ENCODE measurements at places on chromosomes 5 and 9.

GRCh38 chr5:177131019-177131320 is 2.6 kb upstream of the NSD1 start:
- DNase-seq = no peak

DNA sequence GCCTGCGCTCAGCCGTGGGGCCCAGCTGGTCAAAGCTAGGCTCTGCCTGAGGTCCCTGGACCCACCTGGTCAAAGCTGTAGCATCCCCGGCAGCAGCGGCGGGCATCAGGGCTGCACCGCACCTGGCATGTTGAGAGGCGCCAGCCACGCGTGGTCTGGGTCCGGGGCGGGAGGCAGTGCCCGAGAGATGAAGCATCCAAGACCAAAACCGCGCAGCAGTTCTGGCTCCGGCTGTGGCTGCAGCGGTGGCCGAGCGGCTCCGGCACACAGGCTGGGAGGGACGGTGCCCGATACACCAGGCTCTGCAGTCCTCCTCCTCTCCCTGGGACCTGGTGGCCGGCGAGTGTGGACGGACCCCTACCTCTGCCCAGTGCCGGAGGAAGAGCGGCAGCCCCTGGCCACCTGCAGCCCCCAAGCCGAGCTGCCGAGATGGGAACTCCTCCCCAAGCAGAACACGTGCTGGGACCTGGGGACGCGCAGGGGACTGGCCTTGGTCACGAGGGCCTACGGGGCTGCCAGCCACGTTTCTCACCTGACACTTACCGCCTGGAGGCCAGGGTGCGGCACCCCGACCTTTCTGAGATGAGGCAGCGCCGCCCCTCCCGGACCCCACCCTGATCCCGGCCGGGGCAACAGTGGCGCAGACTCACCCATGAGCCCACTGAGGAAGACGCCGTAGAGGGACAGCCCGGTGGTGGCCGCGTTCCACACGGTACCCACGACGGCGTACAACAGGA is 33.0 kb downstream of the SLC9A3 start:
- no peak for DNase-seq

DNA sequence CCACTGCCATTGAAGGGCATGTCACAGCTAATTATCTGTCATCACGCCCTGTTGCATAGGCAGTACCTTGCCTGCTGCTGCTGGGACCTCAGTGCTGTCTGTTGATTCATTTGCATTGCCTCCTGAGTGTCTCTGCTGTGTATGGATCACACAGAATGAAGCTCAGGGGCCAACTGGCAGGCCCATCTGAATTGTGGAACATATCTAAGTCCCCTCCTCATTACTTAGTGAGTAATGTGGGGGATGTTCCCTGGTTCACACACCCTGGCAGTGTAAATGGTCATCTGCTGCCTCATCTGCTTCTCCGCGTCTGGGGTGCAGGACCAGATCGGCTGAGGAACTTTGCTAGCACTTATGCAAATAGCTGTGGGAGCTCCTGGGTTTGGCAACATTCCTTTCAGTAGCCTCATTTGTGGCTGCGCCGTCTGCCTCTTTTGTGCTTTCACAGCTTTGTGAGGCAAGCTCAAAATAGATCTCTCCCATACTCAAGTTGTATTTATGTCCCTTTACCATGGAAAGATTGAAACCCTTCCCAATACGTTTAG is 25.4 kb downstream of the TYRP1 start:
- peak; percentile 98 for DNase-seq

GRCh38 chr9:69871118-69871834 is 50.7 kb downstream of the CFAP95 start:
- no peak for DNase-seq

DNA sequence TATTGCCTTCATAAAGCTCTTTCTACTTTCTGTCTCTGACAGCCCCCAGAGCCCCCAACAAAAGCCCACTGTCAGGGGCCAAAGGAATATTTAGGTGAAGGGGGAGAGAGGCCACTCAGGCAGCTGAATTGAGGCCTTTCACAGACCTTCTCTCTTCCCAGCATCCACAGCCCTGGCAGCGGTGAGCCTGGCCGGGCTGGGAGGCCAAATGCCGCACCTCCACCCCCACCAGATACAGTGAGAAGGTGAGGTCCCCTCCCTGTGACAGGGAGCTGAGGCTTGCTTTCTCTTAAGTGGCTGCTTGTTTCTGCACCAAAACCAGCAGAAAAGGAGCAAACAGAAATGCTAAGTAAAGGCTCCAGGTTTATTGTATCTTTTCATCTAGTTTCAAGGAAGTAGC is 168.1 kb downstream of the ROR2 start:
- DNase-seq = peak; percentile 51

DNA sequence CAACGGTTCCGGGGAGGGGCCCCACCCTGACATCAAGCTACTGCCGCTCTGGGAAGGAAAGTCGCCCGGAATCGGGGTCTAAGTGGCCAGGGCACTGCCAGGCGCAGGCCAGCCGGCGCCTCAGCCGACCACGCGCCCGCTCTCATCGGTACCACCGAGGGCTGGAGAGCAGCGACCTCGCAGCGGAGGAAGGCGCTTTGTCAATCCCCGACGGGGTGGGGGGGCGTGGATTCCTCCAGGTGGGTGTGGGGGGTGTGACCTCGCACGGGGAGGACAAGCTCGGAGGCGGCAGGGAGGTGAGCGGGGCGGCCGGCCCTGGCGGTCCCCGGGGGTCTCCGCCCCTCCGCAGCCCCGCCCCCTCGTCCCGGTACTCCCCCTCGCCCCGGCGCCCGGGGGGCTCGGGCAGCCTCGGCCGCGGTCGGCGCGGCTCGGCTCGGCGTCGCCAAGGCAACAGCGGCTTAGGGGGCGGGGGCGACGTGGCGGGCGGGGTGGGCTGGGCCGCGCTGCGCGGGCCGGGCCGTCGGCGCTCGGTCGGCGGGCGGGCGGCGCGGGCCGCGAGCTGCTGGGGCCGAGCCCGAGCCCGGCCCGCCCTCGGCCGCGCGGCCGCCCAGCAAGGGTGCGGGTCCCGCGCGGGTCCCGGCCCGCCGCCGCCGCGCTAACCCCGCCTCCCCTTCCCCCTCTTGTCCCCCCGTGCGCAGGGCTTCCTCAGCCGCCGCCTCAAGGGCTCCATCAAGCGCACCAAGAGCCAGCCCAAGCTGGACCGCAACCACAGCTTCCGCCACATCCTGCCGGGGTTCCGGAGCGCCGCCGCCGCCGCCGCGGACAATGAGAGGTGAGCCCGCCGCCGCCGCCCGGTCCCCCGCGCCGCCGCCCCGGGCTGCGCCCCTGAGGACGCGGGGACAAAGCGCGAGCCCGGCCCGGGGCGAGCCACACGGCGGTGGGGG is 47.5 kb downstream of the DAB2IP start:
- DNase-seq = peak; percentile 78

GRCh38 chr9:79807971-79808370 is 236.2 kb downstream of the TLE4 start:
- DNase-seq = no peak

DNA sequence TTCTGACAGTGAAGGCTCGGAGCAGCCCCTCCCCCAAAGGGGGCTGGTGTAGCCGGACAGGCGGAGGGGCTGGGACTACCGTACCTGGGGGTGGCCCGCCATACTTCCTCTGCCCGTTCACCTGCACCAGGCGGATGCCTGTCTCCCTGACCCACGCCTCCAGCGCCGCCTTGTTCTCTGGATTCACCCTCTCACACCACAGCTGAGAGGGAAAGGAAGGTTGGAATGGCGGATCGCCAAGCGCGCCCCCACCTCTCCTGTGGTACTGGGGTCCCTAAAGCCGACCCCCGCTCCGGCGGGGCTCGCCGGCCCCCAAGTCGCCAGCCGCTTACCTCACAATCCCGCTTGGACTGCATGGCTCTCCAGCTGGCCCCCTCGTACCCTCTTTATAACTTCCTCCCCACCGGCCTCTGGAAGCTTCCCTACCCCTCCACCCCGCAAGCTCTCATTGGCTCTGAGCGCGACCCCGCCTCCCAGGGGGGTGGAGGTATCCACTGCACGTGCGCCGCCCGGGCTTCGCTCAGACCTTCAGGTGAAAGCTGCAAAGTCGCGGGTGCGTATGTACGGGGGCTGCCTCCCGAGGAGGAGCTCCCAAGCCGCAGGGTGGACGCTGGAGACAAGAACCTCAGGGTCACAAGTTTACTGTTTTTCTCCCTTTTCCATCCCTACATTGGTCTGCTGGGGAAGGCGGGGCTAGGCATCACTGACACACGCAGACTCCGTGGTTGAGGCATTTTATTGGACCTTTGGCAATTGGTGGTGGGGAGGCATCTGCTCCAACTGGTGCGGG is at the start of gene DND1:
DND1 (minus strand) TSS at position 390 of the 790 bp plus-strand sequence; CDS start at position 356, 34 bp downstream.
- DNase-seq = no peak

DNA sequence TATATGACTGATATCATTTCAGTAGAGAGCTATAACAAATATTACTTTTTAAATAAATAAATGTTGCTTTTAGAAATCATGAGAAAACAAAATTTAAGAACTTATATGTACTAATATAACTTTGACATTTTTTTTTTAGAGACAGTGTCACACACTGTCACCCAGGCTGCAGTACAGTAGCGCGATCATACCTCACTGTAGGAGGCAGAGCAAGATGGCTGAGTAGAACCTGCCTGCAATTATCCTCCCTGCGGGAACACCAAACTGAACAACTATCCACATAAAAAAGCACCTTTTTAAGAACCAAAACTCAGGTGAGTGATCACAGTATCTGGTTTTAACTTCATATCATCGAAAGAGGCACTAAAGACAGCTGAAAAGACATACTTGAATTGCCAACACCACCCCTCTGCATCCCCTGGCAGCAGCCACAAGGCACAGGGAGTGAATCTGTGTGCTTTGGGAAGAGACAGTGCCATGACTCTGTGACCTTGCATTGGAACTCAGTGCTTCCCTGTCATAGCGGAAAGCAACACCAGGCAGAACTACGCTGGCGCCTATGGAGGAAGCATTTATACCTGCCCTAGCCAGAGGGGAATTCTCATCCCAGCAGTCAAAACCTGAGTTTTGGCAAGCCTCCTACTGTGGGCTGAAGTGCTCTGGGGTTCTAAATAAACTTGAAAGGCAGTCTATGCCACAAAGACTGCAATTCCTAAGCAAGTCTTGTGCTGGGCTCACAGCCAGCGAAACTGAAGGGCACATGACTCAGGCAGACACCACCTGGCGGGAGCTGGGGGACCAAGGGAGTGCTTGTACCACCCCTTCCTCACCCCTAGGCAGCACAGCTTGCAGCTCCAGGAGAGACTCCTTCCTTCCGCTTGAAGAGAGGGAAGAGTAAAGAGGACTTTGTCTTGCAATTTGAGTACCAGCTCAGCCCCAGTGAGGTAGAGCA is 142.7 kb downstream of the FBXL17 start:
- peak; percentile 53 for DNase-seq

DNA sequence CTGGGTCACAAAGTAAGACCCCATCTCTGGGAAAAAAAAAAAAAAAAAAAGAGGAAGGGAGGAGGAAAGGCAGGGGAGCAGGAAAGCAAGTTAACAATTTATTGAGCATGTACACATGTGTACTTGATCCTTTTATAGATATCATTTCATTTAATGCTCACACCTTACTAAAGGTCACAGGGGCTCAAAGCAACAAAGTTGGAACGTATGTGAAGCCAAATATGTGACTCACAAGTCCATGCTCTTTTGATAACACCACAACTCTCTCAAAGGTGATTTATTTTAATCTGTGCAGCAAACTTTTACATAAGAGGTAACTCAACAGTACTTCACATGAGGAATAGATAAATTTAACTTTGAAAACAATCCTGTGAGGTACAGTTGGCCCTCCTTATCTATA is 34.4 kb upstream of the DTWD2 start:
- DNase-seq = no peak

DNA sequence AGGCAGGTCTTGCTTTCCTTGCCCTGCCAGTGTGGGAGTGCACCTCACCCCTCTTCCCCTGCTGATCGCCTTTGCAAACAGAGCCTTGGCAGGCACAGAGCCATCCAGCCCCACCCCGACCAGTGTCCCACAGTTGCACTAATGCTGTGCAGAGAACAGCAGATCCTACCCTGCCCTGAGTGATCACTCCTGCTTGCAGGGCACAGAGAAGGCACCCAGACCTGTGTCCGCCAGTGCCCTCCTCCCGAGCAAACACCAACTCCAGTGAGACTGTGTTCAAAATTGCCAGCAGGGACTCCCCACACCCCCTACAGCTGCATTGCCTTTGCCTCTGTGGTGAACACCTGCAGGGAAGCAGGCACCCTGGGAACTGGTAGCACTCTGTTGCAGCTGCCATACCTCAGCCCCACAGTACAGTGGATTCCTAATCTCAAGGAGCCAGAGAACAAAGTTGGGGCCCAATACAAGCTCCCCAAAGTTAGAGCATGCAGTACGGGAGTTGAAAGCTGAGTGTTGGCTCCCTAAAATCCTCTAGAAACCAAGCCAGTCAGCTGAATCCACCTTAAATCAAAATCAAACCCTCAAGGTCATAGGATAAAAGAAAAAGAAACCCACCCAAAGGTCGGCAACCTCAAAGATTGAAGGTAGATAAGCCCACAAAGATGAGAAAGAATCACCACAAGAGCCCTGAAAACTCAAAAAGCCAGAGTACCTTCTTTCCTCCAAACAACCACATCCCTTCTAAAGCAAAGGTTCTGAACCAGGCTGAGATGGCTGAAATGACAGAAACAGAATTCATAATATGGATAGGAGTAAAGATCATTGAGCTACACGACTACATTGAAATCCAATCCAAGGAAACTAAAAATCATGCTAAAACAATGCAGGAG is 92.9 kb upstream of the PIK3R1 start:
- DNase-seq = no peak

GRCh38 chr5:30267026-30267425 is 926.5 kb upstream of the CDH6 start:
- no peak for DNase-seq

- DNase-seq = no peak
Observed at GRCh38 chr9:123608104-123608503, 252.1 kb downstream of the CRB2 start.

DNA sequence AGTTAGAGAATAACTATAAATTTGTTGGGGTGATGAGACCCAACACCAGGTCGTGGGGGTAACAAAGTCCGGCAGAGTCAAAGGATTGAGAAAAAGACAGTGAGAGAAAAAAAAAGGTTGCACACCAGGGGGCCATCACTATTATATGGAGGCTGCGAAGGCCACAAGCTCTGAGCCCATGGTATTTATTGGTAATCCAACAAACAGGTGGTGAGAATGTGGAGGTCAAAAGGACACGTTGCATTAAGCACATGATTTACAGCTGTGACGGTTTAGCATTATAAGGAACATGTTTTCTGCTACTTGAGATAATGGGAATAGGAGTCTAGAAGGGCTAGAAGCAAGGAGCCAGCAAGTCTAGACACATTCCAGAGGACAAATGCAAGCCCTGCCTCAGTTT is 2202.2 kb upstream of the C9orf72 start:
- no peak for DNase-seq

DNA sequence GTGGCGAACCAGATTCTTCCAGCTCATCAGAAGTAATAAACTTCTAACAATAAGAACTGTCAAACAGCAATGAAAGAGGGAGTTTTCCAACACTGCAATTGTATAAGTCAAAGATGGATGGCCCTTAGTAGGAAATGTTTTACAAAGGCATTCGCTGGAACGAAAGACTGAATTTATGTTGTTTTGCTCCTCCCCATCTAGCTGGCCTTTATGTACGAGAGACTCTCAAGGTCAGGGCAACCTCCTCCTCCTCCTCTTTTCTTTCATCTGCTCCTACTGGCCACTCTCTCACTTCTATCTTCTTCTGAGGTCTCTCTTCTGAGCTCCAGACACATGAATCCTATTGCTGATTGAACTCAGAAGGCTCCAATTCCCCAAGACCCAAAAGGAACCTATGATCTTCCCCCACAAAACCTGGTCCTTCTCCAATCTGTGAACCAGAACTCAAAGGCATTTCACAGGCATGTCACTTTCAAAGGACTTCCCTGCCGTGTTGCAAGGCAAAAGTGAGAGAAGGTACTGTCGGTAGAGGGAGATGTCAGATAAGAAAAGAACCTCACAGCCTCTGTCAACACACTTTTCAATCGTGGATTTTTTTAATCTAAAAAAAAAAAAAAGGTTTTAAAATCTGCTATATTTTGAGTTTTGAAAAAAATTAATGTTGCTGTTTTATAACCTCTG is 28.5 kb upstream of the PUM3 start:
- DNase-seq = no peak

Measured in islet precursor cell (in vitro differentiated cells).